ENCODE measurements at places on chromosomes 2 and 18.

DNA sequence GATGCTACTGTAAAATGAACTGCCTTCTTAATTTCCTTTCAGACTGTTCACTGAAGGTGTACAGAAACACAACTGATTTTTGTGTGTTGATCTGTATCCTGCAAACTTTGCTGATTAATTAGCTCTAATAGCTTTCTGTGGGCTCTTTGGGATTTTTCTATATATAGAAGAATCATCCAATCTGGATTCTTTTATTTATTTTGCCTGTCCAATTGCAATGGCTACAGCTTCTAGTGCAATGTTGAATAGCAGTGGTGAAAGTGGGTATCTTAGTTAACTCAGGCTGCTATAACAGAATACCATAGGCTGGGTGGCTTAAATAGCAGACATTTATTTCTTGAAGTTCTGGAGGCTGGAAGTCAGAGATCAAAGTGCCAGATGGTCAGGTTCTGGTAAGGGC, 74.4 kb downstream of the ID2 start:
- DNase-seq, result no peak

GRCh38 chr2:31327505-31327904, 87.0 kb downstream of the XDH start:
- no peak for DNase-seq

GRCh38 chr2:54092940-54093339, 22.5 kb upstream of the ACYP2 start:
- DNase-seq, result no peak

DNA sequence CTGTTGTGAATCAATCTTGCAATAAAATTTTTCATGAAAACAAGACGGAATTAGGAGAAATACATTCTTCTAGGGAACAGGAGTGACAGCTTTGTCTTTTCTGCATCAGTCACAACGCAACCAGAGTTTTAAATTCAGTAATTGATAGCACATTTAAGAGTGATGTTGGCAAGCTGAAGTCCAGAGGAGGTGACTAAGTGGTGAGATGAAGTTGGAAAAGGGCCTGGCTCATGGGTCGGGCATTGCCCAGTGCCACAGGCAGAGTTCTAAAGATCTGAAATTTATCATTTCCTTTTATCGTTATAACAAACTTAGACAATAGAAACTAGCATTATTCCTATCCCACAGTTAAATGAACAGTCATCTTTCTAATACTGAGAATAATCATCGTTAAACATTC, 764.6 kb upstream of the ZEB2 start:
- DNase-seq, result no peak

DNA sequence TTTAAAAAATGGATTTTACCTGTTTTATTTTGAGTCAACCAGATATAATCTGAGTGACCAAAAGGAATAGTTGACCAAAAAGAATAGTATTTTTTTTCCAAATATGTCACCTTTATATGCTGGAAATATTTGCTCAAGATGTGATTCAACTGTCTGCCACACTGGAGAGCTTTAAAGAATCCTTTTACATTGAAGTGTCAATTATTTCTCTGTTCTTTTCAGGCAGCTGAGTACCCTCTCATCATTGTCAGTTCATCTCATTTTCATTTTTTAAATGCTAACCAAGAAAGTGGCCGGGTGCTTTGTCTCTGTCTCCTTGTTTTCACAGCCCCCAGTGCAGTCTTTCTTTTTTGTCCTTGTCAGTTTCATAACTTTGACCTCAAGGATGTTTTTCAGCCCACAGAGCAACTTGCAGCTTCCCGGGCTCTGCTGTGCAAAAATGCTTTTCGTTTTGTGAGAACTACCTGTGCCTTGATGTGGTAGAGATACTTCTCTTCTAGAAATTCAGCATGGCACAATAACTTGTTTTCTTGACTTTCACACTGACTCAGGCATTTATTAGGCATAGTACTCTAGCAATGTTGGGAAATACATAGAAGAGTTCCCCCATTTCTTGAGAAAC, 23.4 kb upstream of the CERS6 start:
- DNase-seq, result no peak

DNA sequence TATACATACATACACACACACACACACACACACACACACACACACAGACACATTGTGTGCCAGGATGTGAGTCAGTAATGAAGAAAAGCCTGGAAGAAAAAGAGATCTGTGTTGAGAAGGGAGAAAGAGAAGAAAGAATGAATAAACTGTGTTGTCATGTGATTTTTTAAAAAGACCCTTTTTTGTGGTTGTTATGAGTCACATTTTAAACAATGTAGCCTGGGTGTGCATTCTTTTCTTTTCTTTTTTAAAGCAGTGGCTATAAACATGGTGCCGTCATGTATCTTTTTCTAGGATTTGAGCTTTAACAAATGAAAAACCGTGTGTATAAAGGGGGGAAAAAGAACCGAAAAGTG, 87.2 kb downstream of the NRP2 start:
- DNase-seq, result no peak

GRCh38 chr2:95307036-95307435, 9.9 kb downstream of the KCNIP3 start:
- DNase-seq, result no peak

GRCh38 chr18:44943311-44943881, 262.7 kb downstream of the SETBP1 start:
- DNase-seq, result no peak

DNA sequence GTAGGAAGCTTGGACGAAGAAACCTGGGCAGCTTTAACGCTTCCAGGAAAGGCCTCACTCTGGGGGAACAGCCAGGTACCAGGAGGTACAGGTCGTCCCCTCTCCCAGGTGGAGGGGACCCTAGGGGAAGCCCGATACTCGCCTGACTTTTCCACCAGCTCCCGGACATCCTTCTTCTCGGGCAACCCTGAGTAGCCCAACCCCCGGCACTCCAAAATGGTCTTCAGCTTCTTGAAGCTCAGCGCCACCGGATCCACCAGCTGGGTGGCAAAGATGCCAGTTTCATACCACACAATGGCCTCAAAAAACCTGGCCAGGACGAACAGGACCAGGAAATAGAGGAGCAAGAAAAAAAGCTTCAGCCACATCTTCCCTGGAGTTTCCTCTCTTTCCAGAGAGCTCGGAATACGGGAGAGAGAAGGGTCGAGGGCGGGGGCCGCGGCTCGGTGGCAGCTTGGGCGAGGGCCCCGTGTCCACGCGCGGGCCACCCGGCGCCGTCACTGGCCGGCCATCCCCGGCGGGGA, 1.1 kb downstream of the RNF103 start:
- DNase-seq, result peak; percentile 31

DNA sequence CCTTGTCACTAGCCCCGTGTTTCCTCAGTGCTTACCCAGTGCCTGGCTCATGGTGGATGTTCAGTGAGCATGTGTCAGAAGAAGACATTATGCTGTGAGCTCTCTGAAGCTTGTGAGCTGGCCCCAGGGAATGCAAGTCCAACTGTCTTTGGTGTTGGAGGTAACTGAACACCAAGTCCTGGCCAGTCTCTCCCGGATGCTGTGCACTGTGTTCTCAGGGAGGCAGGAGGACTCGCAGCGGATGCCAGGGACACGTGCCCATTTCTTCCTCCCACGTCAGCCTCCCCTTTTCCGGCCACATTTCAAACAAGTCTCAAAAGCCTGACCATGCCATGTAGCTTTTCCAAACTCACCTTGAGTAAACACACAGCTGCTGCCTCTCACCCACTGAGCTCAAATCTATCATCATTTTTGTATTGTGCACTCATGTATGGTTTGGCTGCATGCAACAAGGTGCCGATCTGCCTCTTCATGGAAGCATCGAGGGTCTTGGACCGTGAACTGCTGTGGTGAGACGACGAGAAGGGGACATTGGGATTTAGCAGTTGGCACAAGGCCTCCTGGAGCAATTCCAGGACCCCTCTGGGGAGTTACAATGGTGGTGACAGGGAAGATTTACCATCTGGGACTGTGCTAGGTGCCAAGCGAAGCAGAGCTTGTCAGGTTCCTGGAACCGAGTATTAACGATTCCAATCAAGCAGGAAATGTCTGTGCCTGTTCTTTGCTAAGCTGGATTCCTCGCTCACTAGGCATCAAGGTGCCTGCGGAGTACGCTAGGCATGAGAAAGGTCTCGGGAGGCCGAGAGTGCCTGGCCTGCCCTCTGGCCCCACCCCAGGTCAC, 44.4 kb upstream of the MGAT4A start:
- no peak for DNase-seq

DNA sequence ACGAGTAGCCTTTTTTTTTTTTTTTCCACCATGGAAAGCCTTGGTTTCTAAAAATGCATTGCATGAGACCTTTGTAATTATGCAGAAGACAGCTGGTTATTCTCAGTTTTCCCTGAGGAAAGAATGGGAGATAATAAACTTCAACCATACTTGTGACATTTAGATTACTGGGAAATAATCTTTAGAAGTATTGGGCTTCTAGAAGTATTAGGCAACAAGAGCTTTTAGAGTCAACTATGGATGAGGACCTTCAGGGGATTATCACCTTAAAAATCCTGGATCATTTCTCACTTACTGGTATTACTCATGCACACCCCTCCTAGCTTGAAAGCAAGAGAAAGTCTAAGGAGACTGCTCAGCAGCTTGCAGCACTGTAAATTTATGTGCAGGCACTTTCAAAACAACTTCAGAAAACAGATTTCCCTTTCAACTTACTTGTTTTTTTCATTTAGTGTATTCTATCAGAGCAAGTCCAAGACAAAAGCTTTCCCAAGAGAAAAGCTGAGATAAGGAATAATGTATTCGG, 175.9 kb downstream of the NRXN1 start:
- no peak for DNase-seq

DNA sequence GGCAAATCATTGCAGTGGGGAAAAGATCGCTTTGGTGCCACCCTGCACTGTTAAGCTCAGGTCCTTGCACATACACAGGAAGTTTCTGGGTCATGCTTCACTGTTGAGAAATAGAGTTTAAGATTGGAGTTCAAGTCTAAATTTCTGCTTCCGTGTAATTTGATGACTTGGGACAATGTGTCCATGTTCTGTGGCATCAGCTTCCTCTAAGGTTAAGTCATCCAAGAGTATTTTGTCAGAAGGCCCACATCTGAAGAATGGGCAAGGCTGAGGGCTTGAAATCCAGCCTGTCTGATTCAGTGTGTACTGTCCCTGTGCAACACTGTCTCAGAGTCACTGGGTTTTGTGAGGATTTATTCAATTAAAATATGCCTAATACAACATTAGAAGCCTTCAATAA, 880.7 kb downstream of the SUCLG1 start:
- DNase-seq, result no peak

GRCh38 chr2:1656961-1657841, 87.1 kb downstream of the PXDN start:
- DNase-seq, result no peak

DNA sequence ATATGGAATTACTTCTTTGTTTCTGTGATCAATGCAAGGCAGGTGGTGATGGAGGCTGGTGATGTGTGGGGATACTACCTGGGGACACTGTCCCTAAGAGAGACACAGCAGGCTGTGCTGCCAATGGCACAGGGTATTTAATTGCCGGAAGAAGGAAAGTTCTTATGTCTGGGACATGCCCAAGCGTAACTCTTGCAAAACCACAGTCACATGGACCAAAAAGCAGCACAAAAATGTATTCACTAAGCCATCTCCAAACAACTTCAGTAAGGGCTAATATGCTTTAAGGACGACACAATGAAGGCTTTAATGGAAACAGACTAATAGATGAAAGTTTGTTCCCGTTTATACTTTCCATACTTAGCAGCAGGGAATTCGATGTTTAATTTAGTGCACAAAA, 49.7 kb upstream of the AP1S3 start:
- no peak for DNase-seq

GRCh38 chr18:67608615-67609273, 92.2 kb upstream of the DSEL start:
- DNase-seq, result no peak

DNA sequence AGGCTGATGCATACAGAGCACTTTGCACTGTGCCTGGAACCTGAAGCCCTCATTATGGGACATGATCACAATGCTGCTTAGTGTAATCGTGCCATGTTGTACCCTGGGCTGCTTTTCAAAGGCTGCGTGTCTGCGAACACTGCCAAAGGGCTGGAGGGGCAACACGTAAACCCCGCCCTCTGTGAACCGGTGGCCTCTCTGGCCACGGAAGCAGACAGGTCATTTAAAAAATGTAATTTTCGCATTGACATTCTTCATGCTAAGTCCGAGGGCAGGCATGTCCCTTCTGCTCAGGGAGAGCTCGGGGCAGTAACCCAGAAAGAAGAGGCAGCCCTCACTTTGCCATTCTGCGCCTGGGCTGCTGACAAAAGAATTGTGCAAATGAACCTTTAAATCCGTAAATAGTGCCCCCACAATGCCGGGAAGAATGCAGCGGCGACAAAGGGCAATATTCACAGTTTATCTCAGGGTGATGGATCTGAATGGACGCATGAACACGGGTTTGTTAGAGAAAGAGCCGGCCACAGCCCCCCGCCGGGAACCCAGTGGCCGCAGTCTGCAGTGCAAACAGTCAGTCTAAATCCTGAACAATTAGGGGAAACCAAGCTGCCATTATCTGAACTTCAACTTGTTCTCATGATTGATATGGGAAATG, 226.1 kb downstream of the MYCN start:
- no peak for DNase-seq

GRCh38 chr18:72544092-72544886, at the start of gene CBLN2:
Gene CBLN2, minus strand, starts transcription at chr18:72544342. Its CDS starts 2,182 bp downstream, at chr18:72542160.
- peak; percentile 63 for DNase-seq

DNA sequence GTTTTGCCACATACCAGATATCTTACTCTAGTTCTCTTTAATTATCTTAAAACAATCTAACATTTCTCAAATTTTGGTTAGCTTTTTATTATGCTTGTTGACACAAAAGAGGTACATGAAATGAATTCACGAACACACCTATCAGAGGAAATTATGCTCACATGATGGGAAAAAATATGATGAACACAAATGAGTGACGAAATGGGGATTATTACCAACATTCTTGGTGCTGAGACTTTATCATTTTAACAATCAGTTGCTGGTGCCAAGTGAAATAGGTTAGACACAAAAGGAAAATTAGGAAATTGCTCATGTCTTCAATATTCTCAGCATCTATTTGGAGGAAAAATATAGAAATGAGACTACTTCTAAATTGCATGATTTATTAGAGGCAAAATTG, 944.7 kb upstream of the NRXN1 start:
- DNase-seq, result no peak

- no peak for DNase-seq
Measured at GRCh38 chr18:31572368-31572767, 19.3 kb upstream of the TTR start.

GRCh38 chr18:69128566-69128965, 272.1 kb upstream of the DOK6 start:
- no peak for DNase-seq

DNA sequence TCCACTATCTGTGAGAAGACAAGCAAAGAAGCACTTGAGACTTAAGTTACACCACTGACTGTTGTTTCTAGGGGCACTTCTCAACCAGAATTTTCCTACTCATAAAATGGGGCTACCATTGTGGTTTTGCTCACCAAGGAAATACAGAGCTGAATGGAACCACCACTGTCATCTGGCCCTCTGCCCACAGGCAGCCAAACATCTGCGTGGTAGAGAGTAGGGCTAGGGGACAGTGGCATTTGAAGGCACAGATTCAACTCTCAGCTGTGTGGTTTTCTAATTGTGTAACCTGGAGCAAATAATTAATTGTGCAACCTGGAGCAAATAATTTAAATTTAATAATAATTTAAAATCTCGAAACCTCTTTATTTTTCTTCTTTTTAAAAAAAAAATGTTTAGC, 79.6 kb downstream of the PDE11A start:
- DNase-seq, result no peak

- DNase-seq, result no peak
Measured at GRCh38 chr2:149112713-149113112, 74.2 kb downstream of the LYPD6B start.
